Right ventricle myocardium inferior (tissue), 1 donor: ENCODE measurements at places on chromosomes 1 and 21. TPM values are rescaled to one million over a fixed set of nuclear protein-coding genes. Genes with fewer than 3 reads are reported as not detected.

- no peak for DNase-seq
Observed at GRCh38 chr1:115052454-115053083, 22.9 kb downstream of the TSHB start.

KIF26B gene
- 3.8 TPM for total RNA-seq

- DNase-seq = no peak
Observed at GRCh38 chr1:43340559-43340958, 2.9 kb downstream of the MPL start.

- DNase-seq = no peak
Observed at GRCh38 chr1:44822131-44822701, 13.9 kb downstream of the BTBD19 start.

DNA sequence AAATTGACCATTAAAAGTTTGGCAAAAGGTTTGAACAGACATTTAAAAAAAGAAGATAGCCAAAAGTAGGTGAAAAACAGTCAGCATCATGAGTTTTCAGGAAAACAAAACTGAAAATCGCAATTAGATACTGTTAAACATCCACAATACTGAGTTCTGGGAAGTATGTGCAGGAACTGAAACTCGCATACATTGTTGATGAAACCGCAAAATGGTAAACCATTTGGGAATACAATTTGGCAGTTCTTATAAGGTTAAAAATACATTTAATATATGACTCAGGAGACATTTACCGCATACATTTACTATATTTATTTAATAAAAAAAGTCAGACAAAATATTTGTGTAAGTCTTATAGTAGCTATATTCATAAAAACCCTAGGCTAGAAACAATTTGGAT is 393.2 kb downstream of the COL11A1 start:
- no peak for DNase-seq

DNA sequence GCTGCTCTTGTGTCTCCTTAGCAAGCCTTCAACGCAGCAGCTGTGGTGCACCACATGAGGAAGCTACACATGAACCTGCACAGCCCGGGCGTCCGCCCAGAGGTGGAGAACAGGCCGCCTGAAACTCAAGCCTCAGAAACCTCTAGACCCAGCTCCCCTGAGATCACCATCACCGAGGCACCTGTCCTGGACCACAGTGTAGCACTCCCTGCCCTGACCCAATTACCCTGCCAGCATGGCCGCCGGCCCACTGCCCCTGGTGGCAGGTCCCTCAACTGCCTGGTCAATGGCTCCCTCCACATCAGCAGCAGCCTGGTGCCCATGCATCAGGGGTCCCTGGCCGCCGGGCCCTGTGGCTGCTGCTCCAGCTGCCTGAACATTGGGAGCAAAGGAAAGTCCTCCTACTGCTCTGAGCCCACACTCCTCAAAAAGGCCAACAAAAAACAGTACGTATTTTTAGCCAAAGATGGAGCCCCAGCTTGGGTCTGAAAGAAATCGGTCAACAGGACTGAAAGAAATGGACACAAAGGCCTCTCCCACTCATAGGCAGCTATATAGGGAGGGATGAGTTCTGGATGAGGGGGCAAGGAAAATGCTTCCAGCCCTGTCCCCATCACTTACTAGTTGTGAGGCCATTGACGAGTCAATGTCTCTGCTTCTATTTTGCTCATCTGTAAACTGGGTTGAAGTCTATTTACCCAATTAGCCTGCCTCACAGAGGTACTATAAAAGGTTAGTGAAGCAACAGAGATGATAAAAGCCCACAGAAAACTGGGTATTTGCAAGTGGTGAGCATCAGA is 28.5 kb downstream of the CAMK1G start:
- no peak for DNase-seq

MXRA8 gene
- 21.8 TPM for total RNA-seq

GRCh38 chr1:59971464-59971911 is 44.9 kb upstream of the CYP2J2 start:
- DNase-seq = peak; percentile 80

KCND3 gene
- total RNA-seq = 20.7 TPM

PYGO2 gene
- 16.0 TPM for total RNA-seq

CFAP141 gene
- total RNA-seq = not detected

DNA sequence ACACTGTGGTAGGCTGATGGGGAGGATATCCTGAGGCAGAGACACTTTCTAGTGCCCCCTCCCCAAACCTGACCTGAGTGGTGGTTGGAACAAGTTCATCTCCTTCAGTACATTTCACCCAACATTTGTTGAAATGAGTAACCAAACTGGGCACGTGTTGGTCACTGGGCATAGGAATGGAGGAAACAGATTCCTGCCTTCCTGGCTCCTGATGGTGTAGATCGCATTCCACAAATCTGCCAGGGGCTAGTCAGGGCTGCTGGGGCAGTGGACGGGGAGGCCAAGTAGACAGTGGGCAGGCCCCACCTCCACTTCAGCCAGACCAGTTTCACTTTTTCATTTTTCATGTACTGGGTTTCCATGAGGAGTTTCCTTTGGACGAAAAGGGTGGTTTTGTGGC is 16.5 kb upstream of the ALX3 start:
- no peak for DNase-seq

OR10K2 gene
- total RNA-seq = not detected

DNA sequence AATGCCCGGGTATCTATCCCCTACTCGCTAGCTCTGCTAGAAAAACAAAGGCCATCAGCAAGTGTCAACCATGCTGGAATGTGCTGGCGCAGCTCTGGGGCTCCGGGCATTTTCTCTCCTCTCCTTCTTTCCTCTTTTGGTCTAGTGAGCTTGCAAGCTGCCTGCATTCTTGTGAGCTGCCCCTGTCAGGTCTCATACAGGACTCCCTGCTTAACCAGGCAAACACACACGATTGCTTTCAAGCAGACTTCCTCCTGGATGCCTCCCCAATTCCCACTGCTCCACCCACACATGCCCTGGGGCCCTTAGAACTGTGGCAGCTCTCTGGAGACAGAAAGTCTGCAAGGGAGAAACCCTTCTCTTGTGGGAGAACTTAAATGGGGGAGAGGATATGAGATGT is 35.7 kb upstream of the SUCO start:
- no peak for DNase-seq

DNA sequence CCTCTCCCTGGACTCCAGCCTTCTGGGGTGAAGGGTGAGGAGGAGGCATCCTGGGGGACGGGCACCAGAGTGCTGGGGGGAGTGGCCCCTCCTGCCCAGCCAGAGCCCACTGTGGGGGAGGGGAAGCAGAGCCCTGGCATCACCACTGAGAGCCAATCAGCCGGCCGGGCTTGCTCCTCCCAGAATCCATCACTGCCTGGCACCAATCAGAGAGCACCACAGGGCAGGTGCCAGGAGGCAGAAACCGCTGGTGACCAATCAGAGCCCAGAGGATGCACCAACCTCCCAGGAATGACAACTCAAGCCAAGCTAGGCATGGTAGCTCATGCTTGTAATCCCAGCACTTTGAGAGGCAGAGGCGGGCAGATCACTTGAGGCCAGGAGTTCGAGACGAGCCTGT is 27.9 kb downstream of the CASZ1 start:
- no peak for DNase-seq

CCDC17 gene
- 1.2 TPM for total RNA-seq

TTLL7 gene
- total RNA-seq = 3.7 TPM

GSTM3 gene
- 121 TPM for total RNA-seq

DNA sequence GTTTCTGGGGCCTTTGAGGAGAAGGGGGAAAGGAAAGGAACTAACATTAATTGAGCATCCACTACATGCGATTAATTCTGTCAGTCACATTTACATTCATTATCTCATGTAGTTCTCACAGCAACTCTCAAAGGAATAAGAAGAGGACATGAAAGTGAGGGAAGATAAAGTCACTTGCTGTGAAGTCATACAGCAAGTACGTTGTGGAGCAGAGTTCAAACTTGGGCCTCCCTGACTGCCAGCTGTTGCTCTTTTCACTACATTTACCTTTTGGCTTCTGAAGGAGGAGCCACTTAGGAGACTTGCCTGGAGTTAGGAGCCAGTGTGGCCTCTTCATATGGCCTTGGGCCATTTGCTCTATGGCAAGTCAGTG is 6.2 kb downstream of the ZNF691 start:
- DNase-seq = no peak

- no peak for DNase-seq
Observed at GRCh38 chr1:24865168-24865567, 64.9 kb downstream of the RUNX3 start.

- no peak for DNase-seq
Observed at GRCh38 chr1:191671236-191671635, 487.0 kb upstream of the RGS18 start.

DNA sequence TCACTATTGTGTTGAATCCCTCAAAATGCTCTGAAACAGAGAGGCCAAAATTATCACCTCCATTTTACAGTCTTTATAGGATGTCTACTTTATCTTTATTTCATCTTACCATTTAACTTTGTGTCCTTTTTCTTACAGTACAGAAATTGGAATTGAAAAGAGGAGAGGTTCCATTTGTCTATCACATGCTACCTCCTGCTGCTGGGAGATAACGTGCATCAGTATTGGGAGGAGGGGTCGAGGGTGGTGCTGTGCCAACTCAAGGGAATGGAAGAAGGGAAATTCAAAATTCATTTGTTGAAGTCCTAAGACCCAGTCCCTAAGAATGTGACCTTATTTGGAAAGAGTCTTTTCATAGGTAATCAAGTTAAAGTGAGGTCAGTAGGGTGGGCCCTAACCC is 85.3 kb downstream of the HHIPL2 start:
- no peak for DNase-seq

RNU1-2 gene
- total RNA-seq = 4,572 TPM

SLFNL1 gene
- total RNA-seq = 0.16 TPM

MYOCOS gene
- not detected for total RNA-seq

IL20 gene
- total RNA-seq = not detected

- DNase-seq = no peak
Observed at GRCh38 chr1:54298284-54299033, 98.5 kb downstream of the MRPL37 start.

- DNase-seq = peak; percentile 86
Observed at GRCh38 chr1:61053712-61054600, 28.4 kb upstream of the NFIA start.

- no peak for DNase-seq
Observed at GRCh38 chr1:193156822-193157142, 29.6 kb downstream of the B3GALT2 start.

DNA sequence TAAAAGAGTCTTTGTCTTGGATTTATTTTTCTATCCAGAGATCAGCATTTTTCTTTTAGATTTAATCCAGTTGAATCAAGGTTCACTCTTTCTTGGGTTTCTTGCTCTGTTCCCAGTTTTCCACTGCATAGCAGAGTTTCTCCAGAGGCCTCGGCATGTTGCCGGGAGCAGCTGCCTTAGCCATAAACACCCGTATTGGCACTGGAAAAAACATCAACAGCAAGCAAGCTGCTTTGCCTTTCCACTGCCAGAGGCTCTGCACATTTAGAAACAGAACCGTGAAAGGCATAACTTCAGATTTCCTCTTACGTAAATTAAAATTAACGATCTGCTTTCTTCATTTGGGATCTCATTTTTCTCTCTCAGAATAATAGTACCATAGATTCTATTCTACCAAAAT is 181.8 kb upstream of the L1TD1 start:
- DNase-seq = peak; percentile 74

- no peak for DNase-seq
Observed at GRCh38 chr1:76390456-76390855, 315.9 kb downstream of the ST6GALNAC3 start.

STX12 gene
- 24.4 TPM for total RNA-seq

DNA sequence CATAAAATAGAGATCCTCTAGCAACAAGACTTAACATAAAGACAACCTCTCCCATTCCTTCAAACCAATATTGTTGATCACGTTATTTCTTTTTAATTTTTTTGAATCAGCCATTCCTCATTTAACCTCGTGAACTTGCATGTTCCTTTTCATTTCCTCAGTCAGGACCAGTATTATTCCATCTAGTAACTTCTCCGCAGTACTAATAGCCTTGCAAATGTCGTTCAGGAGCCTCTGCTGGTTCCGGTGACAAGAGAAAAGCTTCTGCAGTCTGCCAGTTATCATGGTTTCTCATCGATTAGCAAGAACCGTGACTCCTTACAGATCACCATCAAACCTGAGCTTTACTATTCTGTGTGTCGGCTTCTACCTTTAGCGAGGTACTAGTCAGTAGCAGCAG is 3.0 kb downstream of the APP start:
- DNase-seq = no peak

GRCh38 chr1:20183616-20184271 is 2.2 kb upstream of the UBXN10 start:
- no peak for DNase-seq

KRTAP11-1 gene
- total RNA-seq = not detected

GRCh38 chr1:94832446-94832845 is 12.3 kb downstream of the SLC44A3 start:
- DNase-seq = no peak

- DNase-seq = no peak
Observed at GRCh38 chr1:80656641-80657040, 1144.1 kb upstream of the ADGRL2 start.

GRCh38 chr21:39385299-39386145 is 36.6 kb upstream of the HMGN1 start:
- DNase-seq = peak; percentile 94

DNA sequence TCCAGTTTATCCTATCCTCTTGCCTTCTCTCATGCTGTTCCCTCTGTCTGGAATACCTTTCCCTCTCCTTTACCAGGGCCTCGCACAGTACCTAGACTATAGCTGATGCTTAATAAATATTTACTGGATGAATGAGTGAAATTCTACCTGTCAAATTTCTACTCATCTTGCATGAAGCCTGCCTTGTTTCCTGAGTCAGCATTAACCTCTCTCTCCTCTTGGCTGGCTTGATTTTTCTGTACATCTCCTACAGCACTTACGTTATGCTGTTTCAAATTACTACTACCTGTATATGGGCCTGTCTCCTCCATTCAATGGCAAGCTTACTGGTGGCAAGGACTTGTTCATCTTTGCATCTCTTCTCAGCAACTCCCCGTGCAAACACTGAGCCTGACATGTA is 130.8 kb downstream of the CAPN8 start:
- no peak for DNase-seq

TDRD10 gene
- 2.2 TPM for total RNA-seq

DNA sequence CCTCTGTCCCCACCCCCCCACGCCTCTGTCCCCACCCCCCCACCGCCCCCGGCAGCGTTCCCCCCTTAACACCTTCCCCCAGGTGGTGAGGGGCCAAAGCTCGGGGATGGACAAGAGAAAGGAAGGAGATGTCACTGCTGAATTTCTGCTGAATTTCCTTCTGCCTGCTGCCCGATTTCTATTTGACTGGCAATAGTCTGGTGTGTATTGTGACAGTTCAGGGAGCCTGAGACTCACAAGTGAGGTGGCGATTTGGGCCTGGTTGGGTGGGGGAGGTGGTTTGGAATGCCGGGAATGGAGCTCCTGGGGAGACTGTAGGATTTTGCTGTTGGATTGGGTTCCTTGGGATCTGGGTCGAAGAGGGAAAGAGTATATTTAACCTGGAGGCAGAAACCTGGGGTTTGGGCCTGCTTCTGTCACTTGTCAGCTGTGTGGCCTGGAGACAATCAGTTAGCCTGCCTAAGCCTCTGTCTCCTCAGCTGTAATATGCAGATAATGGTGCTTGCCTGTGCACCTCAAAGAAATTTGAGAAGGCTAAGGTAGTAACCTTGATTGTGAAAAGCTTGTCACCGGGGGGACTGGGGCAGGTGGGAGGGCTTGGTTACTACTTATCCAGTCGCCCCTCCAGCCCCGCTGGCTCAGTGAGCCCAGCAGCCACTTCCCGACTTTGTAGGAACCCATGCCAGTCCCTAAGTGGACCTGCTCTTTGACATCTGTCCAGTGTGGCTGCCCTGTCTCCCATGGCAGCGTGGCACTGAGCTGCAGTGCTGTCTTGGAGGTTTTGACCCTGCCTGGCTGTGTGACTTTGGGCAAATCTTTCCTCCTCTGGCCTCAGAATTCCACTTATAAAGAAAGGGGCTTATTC is 7.7 kb upstream of the LMNA start:
- no peak for DNase-seq
